GM06990 (cell line): ENCODE measurements at places on chromosomes 13 and 19.

GRCh38 chr19:10523135-10523636 lies 5.9 kb upstream of the S1PR5 start:
- no peak for DNase-seq

DNA sequence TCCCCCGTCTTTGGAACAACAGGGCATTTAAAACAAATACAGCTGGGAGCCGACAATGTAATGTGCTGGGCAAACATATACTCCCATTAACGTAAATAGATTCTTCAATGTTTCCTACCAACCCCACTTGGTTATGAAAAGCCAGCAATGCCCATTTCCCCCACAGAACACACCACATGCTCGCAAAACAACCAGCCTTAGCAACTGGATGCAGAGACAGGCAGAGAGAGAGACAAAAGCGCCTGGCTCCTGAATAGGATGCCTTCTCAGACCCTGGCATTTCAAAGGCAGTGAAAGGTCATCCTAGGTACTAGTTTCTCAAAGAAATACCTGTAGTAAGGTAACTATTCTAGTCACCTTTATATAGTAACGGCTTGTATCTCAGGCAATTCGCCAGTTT lies 462.9 kb downstream of the ITGBL1 start:
- DNase-seq: no peak

DNA sequence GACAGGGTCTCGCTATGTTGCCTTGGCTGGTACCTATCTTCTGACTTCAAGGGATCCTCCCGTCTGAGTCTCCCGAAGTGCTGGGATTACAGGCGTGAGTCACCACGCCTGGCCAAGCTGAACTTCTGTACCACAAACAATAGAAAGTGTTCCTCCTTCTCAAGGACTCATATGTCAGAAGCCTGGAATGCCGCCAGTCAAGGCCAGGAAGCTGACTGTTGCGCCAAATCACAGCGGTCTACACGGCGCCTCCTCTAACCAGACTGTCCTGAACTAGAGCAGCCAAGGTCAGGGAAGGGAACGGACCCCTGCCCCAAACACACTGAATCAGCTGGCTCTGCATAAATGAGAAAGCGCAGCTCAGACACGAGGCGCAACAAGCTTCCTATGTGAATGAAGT lies 14.6 kb downstream of the RAB20 start:
- DNase-seq: no peak

- no peak for DNase-seq
Observed at GRCh38 chr19:4692251-4693077, 22.3 kb upstream of the MYDGF start.

GRCh38 chr19:35608251-35608650 lies 4.3 kb upstream of the HAUS5 start:
- DNase-seq: no peak
